ENCODE measurements at places on chromosomes 6 and 20.

DNA sequence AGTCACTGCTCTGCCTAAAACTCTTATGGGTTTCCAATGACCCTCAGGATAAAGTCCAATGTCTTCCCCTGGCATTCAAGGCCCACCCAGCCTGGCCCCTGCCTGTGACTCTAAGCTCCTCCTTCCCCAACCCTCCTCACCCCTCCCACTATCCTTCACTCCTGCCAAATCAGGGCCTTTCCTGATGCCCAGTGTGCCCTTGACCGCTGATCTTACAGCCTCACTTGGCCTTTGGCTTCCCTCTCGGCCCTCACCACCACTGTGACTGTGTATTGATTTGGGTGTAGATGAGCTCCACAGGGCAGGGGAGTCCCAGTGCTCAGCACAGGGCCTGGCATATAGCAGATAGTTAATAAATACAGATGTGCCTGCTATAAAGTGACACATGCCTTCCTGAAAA lies 115.7 kb downstream of the TOX2 start:
- DNase-seq = no peak

- no peak for DNase-seq
These were observed 66.7 kb downstream of the MOCS1 start for GRCh38 chr6:39867592-39867991.

DNA sequence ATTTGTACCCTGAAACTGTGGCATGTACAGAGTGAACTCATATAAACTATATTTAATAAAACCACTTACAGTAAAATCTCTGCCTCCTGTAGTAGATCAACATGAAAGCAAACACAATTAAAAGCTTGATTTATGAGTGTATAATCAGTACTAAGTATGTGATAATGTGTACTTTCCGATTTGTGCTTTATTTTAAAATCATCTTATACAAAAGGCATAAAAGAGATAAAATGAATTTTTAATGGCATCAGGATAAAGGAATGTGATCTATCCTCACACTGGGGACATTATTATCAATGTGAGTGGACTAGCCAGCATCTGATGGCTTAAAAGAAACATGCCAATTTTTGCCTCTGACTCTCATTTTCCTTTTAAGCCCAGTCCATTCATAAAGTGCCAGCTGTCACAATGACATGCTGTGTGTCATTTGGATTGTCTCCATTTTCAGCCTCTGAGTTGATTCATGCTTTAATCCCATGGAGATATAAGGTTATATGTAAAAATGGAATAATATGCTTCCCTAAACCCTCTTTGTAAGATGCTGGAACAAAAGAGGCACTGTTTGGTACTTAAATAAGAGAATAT lies 831.6 kb upstream of the EYS start:
- no peak for DNase-seq

GRCh38 chr6:113565306-113565705 lies 291.8 kb upstream of the MARCKS start:
- no peak for DNase-seq

DNA sequence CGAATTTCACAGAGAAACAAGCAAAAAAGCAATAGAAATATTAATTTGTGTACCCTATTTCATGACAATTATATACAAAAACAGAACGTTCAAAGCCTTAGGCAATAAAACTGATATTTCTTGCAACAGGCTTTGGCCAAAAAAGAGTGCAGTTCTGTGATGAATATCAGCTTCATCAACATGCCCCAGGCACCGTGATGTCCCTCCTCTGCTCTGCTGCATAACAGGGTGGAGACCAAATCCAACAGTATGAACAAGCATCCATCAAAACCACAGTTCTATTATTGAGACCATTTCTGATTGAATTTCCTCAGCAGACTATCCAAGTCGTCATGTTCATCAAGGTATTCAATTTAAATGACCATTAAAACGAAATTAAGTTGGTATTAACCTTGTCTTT lies 722.6 kb upstream of the NRSN1 start:
- DNase-seq = no peak

DNA sequence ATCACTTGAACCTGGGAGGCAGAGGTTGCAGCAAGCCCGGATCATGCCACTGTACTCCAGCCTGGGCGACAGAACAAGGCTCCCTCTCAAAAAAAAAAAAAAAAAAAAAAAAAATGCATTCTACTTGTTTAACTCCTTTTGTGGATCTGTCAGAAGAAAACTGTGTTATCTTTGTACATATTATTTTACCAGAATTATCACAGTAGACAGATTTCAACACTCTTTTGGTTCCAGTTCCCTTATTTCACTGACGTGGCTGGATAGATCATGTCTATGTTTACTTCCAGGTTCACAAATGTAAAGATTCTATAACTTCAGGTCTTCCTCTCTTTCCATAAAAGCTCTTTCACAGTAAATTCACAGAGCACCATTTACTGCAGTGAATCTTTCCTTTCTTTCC lies 18.4 kb downstream of the NUDT3 start:
- DNase-seq = no peak

- DNase-seq = no peak
These were observed 45.2 kb downstream of the DEFB114 start for GRCh38 chr6:49918787-49919186.

GRCh38 chr6:90216072-90216977 lies 80.3 kb downstream of the BACH2 start:
- no peak for DNase-seq

DNA sequence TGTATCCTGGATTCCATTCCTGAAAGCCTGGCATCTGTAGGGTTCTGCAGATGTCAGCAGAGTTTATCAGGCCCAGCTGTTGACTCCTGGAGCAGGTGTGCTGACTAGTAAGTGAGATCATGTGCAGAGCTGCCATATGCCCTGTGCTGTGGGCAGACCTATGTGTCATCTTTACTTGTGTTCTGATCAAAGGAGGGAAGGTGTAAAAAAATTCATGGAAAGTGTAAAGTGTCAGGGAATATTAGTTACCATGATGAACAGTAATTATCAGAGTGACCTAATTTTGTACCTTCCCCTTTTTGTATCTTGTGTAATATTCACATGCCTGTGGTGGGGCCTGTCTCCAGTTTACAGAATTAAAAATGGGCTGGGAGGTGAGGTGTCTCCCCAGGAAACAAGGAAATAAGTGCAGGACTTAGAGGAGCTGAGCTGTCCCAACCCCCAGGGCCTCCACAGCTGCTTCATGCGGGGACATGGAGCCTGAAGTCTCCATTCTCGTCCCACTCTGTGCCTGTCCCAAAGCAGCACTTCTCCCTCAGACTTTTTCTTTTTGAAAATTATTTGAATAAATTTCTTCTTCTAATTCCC lies 148.2 kb upstream of the GGTLC1 start:
- no peak for DNase-seq

DNA sequence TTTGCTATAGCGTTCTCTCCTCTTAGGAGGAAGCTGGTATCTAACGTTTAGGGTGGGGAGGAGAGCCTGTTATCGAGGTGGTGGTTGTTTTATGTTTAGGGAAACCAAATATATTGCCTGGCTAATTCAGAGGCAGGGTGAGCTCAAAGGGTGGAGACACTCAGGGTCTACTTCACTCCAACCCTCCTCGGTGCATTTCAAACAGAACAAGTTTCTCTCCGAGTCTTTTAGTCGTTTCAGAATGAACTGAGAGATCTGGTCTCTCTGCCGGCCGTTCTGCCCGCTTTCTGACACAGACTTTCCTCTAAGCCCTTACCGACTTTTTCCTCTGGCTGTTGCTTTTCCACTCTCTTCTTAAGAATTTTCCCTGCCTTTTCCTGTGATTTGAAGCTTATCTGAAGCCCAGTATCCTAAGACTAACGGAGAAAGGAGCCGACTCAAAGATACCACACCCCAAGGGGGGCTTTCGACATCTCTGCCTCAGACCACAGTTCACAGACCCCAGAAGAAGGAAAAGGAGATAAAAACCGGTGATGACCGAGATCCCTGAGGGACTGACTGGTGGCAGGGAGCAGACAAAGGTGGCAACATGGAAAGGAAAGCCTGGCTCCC lies 865 bp downstream of the STK38 start:
- no peak for DNase-seq

- DNase-seq = peak; percentile 100
These were observed 58.1 kb upstream of the SHLD1 start for GRCh38 chr20:5691918-5692618.

DNA sequence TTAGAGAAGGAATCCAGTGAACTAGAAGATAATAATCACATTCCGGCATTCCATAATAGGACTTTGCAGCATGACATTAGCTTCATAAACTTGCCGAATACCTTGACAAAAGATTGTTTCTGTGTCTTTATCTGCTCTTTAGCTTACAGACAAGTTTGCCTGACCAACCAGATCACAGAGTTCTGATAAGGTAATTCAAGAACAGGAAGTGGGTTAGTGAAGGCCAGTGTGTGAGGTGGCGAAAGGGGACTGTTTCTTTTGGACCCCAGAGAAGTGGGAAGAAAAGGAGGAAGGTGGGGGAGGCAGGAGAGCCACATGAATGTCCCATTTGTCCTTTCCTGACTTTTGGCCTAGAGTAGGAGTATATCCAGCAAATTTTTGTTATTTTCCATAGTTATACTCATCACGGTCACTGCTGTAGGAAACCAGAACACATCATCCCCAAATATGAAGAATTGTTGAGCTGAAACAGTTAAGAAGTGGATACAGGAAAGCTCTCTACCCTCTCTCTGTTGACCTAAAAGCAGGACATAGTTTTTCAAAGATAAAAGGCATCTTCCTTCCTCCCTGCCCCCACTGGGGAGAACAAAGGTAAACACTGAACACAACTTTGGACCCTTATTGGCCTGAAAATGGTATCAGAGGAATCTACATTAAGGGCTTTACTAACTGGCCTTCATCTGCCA lies 72.4 kb upstream of the TNFAIP3 start:
- DNase-seq = no peak

- no peak for DNase-seq
These were observed 8.7 kb downstream of the FNDC11 start for GRCh38 chr20:63562461-63563224.

DNA sequence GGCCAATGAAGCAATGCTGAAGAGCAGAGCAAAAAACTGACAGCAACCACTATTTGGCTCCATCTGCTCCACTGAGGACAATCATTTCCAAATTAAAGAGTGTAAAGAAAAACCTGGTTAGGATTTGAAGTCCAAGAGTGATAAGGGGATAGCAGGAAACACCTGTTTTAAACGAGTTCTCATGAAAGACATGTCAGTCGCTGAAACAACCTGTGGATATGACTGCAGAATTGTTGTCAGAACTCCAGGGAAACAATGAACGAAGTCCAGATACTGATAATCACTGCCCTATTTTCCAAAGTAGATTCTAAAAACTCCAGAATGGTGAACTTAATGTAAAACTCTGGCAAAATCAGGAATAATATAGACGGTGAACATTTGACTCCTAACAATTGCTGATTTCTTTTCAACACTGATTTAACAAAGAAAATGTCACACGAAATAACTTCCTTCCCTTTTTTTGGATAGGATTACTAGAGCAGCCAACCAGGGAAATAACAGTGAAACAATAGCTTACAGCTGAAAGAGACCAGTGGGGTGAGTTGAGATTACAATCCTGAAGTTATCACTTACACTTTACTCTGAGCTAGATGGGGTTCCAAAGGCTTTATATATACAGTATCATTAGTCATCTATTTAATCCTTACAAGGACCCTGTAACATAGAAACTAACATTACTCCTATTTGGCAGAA lies 83.7 kb downstream of the ELOVL5 start:
- DNase-seq = no peak

DNA sequence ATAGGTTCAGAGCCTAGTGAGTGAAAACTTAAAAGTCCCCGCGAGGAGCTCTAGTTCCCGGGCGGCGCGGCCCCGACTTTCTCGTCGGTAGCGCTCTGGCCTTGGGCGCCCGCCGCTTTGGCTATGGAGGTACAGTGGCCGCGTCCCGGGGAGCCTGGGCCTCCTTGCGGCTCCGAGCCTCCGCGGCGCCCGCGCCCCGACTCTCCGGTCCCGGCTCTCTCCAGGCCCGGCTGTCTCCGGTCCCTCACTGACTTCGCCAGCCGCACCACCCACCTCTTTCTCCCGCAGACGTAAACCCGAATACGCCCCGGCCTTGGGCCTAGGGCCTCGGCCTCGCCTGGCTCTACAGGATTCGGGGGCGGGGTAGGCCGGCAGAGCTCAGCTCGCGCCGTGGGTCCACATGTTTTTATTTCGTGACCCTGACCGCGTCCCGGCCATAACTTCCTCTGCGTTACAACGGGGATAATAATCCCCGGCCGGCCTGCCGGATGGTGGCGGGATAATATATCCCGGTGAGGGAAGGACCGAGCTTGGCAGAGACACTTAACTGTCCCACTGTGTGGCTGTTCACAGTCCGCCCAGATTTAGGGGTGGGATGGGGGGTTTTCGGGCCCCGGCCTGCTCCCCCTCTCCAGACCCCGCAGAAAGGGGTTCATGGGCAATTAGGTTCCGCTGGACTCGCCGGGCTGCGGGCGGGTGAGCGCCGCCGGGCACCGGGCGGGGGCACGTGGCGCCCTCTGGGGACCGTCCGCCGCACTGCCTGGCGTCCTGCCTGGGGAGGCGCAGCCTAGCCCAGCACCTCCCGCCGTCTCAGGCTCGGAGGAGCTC lies 10.0 kb upstream of the TBX18 start:
- DNase-seq = peak; percentile 63

- no peak for DNase-seq
These were observed 99.4 kb upstream of the VGLL2 start for GRCh38 chr6:117165911-117166499.

DNA sequence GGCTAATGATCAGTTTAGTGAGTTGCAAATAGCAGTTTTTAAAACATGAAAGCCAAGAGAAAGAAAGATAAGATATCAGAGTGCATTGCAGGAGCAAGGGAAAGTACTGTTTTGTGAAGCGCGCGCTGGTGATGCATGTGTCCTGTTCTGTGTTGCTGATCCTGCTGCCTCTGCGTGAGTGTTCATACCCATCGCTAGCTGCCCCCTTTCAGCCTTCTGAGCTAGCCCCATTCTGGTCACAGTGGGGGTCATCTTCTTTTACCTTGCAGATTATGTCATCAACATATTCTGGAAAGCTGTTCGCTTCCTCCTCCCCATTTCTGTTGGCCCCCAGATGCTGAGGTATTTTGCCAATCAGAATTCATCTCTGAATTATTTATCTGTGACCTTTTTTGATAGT lies 1.9 kb downstream of the MRAP2 start:
- no peak for DNase-seq

GRCh38 chr6:11194356-11195218 lies 37.9 kb downstream of the NEDD9 start:
- no peak for DNase-seq

- no peak for DNase-seq
These were observed 58.6 kb downstream of the LIN28B start for GRCh38 chr6:105015482-105015881.

DNA sequence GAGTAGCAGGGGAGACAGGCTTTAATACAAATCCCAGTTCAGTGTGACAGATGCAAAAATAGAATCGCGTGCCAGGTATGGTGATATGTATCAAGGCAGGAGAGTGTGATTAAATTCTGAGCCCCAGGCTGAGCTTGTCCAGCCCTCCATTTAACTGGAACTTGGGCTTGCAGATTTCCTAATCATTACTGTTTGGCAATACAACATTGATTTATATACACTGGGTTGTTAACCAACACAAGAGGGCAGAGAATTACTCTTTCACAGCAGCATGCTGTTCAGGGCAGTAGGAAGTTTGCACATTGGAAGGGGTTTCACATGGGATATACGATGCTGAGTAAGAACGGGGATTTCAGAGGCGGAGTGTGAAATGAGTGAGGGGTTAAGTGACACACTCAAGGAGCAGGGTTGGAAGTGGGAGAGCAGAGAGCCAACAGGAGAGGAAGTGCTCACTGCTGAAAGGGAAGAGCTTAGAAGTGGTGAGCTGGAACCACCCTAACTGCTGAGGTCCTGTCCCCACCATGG lies 70.8 kb upstream of the ATXN1 start:
- no peak for DNase-seq
